Body of pancreas (tissue), 4 donors: ENCODE measurements at places on chromosomes 1 and 21. TPM values are rescaled to one million over a fixed set of nuclear protein-coding genes. Genes with fewer than 3 reads are reported as not detected.
A peak's percentile ranks its signal among the peaks of the same experiment; 100 is the strongest.

DNA sequence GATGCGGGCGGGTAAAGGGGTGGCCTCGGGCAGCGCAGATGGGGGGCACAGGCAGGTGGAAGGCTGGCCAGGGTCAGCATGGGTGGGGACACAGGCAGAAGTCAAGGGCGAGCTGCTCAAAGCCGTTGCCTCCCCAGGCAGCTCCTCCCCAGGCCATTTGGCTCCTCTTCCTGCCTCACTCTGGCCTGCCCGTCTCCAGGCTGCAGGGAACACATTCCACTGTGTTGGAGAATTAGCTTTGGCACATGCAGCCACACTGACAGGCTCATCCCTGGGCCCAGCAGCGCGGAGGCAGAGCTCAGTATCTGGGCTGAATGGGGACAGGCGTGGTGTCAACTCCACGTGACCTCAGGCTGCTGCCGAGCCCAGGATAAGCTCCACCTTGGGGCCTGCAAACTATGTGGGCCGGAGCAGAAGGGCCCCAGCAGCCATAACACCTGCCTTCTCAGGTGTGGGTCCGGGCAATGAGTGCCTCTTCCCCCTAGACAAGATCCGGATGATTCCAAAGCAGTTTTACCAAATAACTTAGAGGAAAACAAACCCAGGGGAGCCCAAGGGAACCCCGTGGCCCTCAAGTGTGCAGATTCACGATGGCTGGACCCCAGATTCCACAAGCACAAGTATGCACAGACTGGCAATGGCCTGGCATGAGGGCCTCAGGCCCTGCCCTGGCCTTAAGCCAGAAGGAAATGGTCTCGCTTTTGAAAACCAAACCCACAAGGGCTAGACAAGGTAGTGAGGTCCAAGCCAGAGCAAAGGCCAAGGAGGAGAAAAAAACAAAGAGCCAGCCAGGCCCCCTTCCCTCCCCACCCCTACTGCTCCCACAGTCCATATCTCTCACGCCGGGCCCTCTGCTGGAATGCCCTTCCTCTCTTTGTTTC, 40.2 kb downstream of the HSPG2 start:
- peaks cover 3% of the 10 kb centered on the region for H3K36me3 ChIP-seq
- no peak overlapping the region for H3K4me3 ChIP-seq
- peak overlapping the region; percentile 65 for H3K27ac ChIP-seq
- DNase-seq, result peak; percentile 42

DNA sequence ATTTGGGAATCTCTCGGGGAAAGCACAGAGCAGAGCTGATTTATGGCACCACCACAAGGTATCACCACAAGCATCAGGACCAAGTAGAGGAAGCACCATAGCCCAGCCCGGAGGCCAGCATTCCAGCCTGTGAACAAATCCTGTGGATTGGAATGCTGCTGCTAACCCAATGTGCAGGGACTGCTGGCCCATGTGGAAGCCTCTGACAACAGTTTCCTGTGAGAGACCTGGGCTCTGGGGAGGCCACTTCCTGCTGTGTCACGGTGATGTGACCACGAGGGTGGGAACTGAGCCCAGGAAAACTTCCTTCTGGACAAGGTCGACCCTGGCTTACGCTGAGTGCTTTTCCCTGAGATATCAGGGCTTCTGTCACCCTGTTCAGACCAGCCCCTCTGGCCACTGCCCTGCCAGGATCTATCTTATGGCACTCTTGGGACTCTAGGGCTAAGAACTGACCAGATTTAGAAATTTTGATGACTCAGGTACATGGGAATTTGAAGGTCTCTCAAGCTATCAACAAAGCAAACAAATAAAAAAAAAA, 88.3 kb upstream of the NGF start:
- DNase-seq, result peak; percentile 51
- no peak overlapping the region for H3K4me3 ChIP-seq
- H3K27ac ChIP-seq, result peak overlapping the region; percentile 36
- H3K36me3 ChIP-seq, result no peaks in the 10 kb centered on the region

DNA sequence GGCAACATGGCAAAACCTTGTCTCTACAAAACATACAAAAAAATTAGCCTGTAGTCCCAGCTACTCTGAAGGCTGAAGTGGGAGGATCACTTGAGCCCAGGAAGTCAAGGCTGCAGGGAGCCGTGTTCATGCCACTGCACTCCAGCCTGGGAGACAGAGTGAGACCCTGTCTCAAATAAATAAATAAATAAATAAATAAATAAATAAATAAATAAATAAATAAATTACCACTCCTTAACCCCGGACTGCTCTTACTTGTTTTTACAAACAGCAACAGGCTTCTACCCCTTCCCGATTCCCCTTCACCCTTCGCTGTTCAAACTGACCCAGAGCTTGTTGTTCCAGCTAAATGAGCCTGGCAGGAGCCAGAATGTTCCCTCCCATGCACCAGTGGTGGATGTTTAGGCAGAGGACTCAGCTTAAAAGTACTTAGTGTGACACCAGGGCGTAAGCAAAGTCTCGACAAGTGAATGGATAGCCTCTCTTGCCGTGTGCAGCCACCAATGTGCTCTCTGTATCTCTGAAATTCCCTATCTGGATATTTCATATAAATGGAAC, 21.5 kb upstream of the PADI3 start:
- DNase-seq, result no peak
- no peak overlapping the region for H3K4me3 ChIP-seq
- no peak overlapping the region for H3K27ac ChIP-seq

DNA sequence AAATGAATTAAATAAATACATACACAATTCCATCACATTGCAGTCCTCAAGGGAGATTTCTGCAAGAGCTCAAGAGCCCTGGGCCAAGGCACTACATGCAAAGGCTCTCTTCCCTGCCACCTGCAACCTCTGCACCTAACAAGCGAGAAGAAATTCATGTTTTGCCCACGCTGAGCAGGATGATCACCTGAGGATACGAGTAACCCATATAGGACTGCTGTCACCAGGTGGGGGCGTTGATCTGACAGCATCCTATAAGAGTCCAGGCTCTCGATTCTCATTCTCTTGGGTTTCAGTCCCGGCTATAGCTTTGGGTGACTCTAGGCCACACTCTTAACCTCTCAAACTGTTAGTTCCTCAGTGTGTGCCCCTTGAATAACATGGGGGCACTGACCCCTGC, 18.7 kb upstream of the SPOCD1 start:
- DNase-seq, result no peak
- no peak overlapping the region for H3K27ac ChIP-seq
- H3K4me1 ChIP-seq, result peaks cover 3% of the 10 kb centered on the region
- H3K36me3 ChIP-seq, result no peaks in the 10 kb centered on the region
- no peaks in the 10 kb centered on the region for H3K27me3 ChIP-seq

- H3K36me3 ChIP-seq, result no peaks in the 10 kb centered on the region
- no peak overlapping the region for H3K4me3 ChIP-seq
- no peaks in the 10 kb centered on the region for H3K27me3 ChIP-seq
- H3K27ac ChIP-seq, result no peak overlapping the region
- DNase-seq, result no peak
Measured at GRCh38 chr1:167122568-167122967, 28.7 kb downstream of the STYXL2 start.

- H3K27me3 ChIP-seq, result no peaks in the 10 kb centered on the region
- H3K27ac ChIP-seq, result no peak overlapping the region
- H3K4me1 ChIP-seq, result peaks cover 10% of the 10 kb centered on the region
- no peak overlapping the region for H3K4me3 ChIP-seq
- no peak for DNase-seq
- no peaks in the 10 kb centered on the region for H3K36me3 ChIP-seq
Measured at GRCh38 chr1:58607391-58607790, 30.3 kb upstream of the TACSTD2 start.

- no peak for DNase-seq
- no peaks in the 10 kb centered on the region for H3K36me3 ChIP-seq
- H3K4me1 ChIP-seq, result no peaks in the 10 kb centered on the region
- H3K4me3 ChIP-seq, result no peak overlapping the region
- H3K27ac ChIP-seq, result no peak overlapping the region
- H3K27me3 ChIP-seq, result no peaks in the 10 kb centered on the region
Measured at GRCh38 chr1:47814612-47815395, 182.4 kb downstream of the TRABD2B start.

The DONSON gene
- 5.6 TPM for total RNA-seq

The CNIH3 gene
- total RNA-seq, result 15.3 TPM
